HuH-7.5 (cell line): ENCODE measurements at places on chromosomes 1 and 21.

- no peak for DNase-seq
These were observed 191.8 kb upstream of the SAMSN1 start for GRCh38 chr21:14737922-14738321.

GRCh38 chr1:56095696-56096665 is 483.4 kb downstream of the PLPP3 start:
- DNase-seq = no peak

- DNase-seq = no peak
These were observed 23.7 kb upstream of the SLC2A5 start for GRCh38 chr1:9093091-9093490.

GRCh38 chr1:86933562-86934377 is 19.3 kb downstream of the HS2ST1 start:
- DNase-seq = no peak

- DNase-seq = no peak
These were observed 131.6 kb downstream of the LHX8 start for GRCh38 chr1:75265792-75266191.

GRCh38 chr1:50972766-50973165 is 2.7 kb downstream of the CDKN2C start:
- no peak for DNase-seq

DNA sequence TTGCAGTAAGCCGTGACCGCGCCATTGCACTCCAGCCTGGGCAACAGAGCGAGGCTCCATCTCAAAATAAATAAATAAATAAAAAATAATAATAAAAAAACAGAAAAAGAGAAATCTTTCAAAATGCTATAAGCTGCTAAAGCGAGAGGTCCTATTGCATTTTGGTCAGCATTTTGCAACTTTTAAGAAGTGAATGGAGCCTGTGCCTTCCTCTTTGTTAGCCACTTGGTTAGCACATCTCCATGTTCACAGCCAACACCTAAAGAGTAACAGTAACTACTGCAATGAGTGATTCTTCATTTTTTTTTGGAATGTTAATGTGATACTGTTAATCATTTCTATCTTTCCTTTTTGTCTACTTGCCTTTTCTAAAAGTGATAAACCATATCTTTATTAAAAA is 80.6 kb downstream of the ERG start:
- no peak for DNase-seq

DNA sequence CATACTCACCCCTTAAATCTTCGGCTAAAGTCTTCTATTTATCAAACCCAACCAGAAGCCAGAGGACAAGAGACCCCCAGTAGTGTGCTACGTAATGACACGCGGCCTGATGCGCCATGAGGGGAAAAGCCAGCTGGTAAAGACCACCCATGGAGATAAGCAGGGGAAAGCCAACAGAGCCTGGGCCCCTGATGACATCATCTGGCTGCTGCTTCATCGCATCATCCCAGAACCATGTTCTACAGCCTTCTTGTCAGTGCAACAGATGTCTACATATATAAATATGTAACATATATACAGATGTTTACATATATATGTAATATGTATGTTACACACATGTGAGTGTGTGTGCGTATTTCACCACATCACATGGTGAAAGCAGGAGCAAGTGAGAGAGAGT is 81.7 kb upstream of the VANGL1 start:
- no peak for DNase-seq

DNA sequence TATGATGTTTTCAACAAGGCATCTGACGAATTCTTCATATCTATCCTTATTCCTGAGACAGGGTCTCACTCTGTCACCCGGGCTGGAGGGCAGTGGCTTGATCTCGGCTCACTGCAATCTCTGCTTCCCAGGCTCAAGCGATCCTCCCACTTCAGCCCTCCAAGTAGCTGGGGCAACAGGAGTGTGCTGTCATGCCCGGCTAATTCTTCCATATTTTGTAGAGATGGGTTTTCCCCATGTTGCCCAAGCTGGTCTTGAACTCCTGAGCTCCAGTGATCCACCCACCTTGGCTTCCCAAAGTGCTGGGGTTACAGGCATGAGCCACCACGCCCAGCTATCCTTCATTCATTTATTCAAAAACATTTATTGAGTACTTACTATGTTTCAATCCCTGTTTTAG is 8.0 kb downstream of the YY1AP1 start:
- no peak for DNase-seq

GRCh38 chr21:44401386-44402160 is 48.2 kb downstream of the TRPM2 start:
- DNase-seq = no peak

DNA sequence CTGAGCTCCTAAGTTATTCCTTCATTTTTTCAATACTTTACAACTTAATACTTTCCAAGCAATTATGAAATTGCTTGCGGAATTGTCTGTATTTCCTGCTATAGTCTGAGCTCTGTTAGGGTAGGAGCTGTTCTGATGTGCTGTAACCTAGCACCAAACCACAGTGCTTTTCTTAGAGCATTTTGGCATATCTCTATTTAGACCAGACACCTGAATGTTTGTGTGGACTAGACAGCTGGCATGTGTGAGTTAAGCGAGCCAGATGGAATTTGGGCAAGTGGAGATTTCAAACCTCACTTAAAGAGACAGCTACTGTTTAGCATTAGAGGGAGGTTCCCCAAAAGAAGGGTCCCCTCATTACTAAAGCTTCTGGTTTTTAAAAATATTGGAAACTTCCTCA is 106.1 kb downstream of the RWDD3 start:
- no peak for DNase-seq

DNA sequence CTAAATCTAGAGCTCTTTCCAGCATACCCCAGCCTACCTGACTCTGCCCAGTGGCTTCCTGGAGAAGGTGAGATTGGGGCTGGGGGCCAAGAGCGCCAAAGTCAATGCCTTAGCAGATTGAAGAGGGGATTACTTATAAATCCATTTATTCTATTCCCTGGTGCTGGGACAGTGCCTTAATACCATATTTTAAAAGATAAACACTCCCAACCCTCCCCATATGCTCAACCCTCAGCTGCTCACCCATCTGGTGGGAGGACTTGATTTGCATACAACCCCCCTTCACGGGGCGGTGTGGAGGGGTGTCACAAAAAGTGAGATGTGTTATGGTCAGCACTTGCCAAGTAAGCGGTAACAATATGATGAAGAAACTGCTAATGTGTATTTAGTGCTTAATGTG is 3.2 kb upstream of the DISP3 start:
- no peak for DNase-seq
